ENCODE measurements at places on chromosomes 12 and 14. TPM values are rescaled to one million over a fixed set of nuclear protein-coding genes. Genes with fewer than 3 reads are reported as not detected.

The SLC10A1 gene
- 2.4 TPM for total RNA-seq

DNA sequence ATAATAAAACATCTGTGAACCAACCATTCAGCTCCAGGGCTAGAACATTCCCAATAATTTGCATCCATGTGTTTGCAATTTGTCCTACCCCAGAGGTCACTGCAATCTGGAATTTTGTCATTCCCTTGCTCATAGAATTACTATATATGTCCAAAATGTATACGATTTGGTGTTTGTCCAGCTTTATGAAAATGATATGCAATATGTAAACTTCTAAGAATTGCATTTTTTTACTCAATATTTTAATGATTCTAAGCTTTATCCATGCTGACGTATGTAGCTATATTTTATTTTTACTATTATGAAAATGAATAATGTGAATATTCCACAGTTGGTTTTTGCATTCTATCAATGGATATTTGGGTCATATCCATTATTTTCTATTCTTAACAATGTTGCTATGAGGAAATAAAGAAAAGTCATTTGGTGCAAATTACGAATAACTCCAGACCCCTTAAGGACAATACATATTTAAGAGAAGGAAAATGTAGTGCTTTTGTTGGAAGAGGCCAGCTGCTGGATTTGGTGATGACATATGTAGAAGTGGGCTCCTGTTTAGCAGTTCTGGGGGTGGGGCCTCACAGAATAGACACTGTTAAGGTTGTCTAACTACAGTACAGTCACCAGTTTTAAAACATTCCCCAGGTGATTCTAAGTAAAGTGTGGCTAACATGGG, 139.4 kb downstream of the SLC38A4 start:
- no peak for DNase-seq

DNA sequence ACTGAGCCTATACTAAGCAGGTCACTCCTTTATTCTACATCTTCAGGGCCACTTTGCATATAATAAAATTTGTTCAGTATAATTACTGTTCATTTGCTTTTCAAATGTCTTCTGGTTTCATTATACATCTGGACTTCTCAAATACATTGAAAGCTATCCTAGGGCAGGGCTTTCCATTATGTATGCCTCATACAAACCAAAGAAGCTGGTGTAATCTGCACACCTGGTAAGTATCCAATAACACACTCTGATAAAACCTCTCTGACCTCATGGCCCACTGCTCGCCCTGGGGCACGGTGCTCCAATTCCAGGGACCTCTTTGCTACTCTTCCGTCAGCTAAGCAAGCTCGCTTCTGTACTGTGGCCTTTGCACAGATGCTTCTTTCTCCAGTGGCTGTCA, 21.9 kb upstream of the ISM2 start:
- DNase-seq: no peak

The ADAMTS20 gene
- total RNA-seq: 4.6 TPM

The EFCAB11 gene
- total RNA-seq: 15.9 TPM

DNA sequence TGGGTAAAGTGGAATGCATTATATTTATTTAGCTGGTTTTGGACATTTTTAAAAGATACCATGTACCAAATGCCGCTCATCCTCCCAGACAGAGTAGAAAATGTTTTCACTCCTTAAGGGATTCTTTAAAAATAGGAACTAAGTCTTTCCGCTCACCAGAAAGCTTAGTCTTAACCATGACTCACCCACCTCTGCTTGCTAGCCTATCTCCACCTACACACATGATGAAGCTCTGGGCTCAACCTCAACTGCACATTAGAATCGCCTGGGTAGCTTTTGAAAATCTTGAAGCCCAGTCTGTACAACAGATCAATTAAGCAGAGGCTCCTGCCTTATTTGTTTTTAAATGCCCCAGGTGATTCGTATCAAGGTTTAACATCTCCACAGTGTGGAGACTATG, 260.5 kb downstream of the NEDD1 start:
- no peak for DNase-seq

- DNase-seq: no peak
Measured at GRCh38 chr12:49912345-49913255, 8.9 kb upstream of the FAIM2 start.

- no peak for DNase-seq
Measured at GRCh38 chr12:30269496-30269895, 426.2 kb downstream of the IPO8 start.

GRCh38 chr12:30308010-30308717, 387.5 kb downstream of the IPO8 start:
- DNase-seq: no peak

All from umbilical cord (tissue), 2 donors.